B cell (primary cell): ENCODE measurements at places on chromosomes 13 and 19. TPM values are rescaled to one million over a fixed set of nuclear protein-coding genes. Genes with fewer than 3 reads are reported as not detected.

DNA sequence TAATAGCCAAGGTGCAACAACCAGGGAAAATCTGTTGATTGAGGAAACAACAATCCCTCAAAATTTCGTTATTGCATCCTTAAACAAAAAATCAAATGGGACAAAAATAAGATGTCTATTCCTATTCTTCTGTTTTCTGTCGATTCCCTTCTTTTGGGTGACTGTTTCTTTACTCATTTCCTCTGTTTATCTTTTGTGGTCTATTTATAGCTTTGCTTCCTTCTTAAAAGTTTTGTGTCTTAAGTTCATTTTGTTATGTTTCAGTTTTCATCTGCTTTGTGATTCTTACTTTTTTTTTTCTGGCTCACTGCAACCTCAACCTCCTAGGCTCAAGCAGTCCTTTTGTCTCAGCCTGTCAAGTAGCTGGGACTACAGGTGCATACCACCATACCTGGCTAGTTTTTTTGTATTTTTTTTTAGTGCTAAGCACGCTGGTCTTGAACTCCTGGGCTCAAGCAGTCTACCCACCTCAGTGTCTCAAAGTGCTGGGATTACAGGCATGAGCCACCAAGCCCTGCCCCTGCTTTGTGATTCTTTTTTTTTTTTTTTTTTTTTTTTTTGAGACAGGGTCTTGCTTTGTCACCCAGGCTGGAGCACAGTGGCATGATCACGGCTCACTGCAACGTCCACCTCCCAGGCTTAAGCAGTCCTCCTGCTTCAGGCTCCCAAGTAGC, 10.4 kb downstream of the ZNF146 start:
- peaks cover 7% of the 10 kb centered on the region for H3K4me1 ChIP-seq
- no peak overlapping the region for H3K4me3 ChIP-seq
- H3K27ac ChIP-seq: no peak overlapping the region
- DNase-seq: no peak
- H3K27me3 ChIP-seq: no peaks in the 10 kb centered on the region
- H3K36me3 ChIP-seq: peaks cover 65% of the 10 kb centered on the region

DNA sequence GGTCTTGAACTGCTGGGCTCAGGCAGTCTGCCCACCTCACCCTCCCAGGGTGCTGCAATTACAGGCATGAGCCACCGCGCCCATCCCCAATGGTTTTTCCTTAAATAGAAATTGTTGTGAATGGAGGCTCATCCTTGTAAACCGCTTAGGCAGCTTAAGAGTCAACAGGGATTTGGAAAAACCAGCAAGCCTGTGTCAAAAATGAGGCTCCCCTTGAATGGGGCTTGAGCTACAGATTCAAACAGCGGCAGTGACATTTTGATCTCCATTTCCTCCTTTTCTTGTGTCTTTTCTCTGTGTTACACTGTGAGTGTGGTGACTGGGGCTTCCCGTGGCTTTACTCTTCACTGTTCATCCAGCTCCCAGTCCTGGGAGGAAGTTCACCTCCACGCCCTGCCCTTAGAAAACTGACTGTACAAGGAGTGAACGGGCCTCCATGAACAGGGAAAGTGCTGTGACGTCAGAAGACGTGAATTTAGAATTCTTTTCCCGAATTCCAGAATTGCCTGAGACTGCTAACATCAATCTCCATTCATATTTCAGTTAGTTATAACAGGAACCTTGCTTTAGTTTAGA, 15.3 kb upstream of the RAB8A start:
- H3K27ac ChIP-seq: no peak overlapping the region
- H3K4me1 ChIP-seq: peaks cover 10% of the 10 kb centered on the region
- no peaks in the 10 kb centered on the region for H3K27me3 ChIP-seq
- H3K36me3 ChIP-seq: peaks cover 90% of the 10 kb centered on the region
- no peak for DNase-seq

GRCh38 chr19:29952646-29953045, 10.6 kb downstream of the URI1 start:
- H3K4me1 ChIP-seq: no peaks in the 10 kb centered on the region
- no peak overlapping the region for H3K27ac ChIP-seq
- no peak for DNase-seq
- peaks cover 1% of the 10 kb centered on the region for H3K36me3 ChIP-seq
- H3K4me3 ChIP-seq: no peak overlapping the region

DNA sequence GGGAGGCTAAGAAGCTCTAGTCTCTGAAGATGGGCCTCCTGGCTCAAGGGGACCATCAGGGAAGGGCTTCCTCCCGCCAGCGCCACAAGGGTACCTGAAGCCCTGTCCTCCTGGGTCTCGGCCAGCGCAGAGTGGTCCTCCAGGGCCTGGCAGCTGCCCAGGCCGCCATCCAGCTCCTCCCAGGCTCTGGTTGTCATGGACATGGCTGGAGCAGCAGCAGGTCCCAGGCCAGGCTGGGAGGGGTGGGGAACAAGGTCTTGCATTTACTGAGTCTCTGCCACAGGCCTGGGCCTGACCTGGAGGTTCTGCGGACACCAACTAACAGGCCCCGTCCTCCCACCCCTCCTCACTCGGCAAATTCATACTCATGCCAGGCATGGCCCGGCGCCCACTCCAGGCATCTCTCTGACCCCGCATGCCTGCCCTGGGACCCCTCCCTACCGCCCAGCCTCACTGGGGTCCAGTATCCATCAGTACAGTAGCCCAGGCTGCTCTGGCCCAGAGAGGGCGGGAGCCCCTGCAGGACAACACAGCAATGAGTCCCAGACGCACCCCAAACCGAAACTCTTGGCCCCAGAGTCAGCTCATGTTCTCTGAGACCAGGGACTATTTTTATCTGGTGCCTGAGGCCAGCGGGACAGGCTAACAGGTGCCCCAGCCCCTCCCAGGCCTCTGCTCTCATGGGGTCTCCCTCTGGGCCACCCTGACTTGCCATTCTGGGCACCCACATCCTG, 938 bp downstream of the JSRP1 start:
- no peak overlapping the region for H3K4me3 ChIP-seq
- H3K27ac ChIP-seq: peak overlapping the region; percentile 56
- no peaks in the 10 kb centered on the region for H3K27me3 ChIP-seq
- H3K4me1 ChIP-seq: peaks cover 65% of the 10 kb centered on the region
- no peaks in the 10 kb centered on the region for H3K36me3 ChIP-seq

GRCh38 chr13:100883453-100883852, 208.9 kb upstream of the TMTC4 start:
- H3K36me3 ChIP-seq: no peaks in the 10 kb centered on the region
- no peak overlapping the region for H3K27ac ChIP-seq
- H3K4me3 ChIP-seq: no peak overlapping the region
- H3K4me1 ChIP-seq: no peaks in the 10 kb centered on the region

Gene IQCN
- 63.6 and 67.7 TPM in 2 replicates for total RNA-seq

Gene POU2F2
- 145 and 152 TPM in 2 replicates for total RNA-seq

Gene SHC2
- total RNA-seq: 0.19 TPM in 1 of 2 replicates, not detected in the other
